Right lung (tissue), 10 donors: ENCODE measurements at places on chromosomes 11 and 22.

- no peak for DNase-seq
These were observed 566.8 kb upstream of the KIRREL3 start for GRCh38 chr11:127567237-127567932.

DNA sequence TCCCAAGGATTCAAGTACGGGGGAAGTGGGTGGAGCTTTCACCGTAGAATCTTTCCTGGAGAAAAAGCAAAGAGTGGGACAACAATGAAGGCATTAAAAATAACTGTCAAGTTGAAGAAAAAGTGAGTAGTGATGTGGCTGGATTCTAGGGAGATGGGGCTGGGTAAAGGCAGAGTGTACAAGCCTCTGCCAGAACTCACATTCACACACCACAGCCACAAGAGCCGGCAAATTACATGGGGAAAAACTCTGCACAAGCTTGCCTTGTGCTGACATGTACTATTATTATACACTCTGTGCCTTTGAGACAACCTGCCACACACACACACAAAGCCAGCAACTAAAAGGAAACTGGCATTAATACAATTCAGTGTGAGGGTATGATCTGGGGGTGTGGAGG lies 182.6 kb downstream of the LARGE1 start:
- no peak for DNase-seq

DNA sequence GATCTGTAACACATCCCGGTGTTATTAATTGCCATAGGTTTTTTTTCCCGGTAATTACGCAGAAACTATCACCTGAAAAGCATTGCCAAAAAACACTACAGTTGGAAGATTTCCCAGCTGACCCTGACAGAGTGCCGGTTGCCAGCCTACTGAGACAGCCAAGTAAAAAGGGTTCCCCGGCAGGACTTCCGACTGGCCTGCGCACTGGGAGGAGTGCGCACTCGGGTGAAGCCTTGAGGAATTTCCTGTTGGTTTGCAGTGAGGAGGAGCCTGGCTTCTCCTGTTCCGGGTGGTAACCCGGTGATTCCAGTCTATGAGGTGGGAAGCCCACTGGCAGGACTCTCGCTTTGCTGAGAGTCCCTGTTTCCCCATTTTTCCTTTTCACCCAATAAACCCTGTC lies 52.1 kb downstream of the CNTF start:
- DNase-seq, result no peak

GRCh38 chr22:40641269-40641668 lies 4.8 kb upstream of the MRTFA start:
- DNase-seq, result no peak

- no peak for DNase-seq
These were observed 11.0 kb downstream of the MPZL3 start for GRCh38 chr11:118240999-118241763.
